Kidney tubule cell (primary cell): ENCODE measurements at places on chromosomes 1 and 21.
A peak's percentile ranks its signal among the peaks of the same experiment; 100 is the strongest.

DNA sequence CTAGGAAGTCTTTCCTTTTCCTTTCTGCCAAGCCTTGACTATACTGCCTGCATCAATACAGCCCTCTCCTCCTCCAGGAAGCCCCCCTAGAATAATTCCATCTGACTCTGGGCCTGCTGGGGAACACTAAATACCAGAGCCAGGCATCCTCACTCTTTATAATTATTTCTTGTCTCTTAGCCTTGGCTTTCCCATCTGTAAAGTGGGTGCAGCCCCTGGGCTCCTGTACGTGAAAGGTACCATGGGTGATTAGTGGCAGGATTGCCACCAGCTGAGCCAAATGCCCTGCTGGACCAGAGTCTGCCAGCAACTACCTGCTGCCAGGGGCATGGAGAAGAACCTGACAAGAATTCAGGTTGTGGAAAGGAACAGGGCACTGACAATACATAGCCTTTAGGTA lies 58.7 kb downstream of the LGR6 start:
- DNase-seq, result no peak

GRCh38 chr1:42941640-42942330 lies 16.9 kb downstream of the SLC2A1 start:
- peak; percentile 92 for DNase-seq

DNA sequence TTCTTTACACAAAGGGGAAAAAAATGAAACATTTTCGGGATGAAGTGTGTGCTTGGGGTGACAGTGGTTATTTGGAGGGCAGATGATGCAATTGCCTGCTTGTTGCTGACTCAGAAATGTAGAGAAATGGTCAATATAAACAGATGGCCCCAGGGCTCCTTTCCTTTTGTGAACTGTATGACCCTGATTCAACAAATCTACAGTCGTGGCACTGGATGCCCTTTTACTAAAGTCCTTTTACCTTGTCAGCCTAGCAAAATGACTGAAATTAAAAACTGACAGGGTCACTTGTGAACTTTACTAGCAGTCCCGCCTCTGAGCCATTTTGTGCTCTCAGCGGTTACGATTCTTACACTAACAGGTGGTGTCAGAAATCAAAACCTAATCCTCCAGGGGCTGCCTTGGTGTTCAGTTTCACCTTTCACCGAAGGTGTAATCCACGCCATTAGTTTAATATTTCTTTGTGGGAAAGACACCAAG lies 49.8 kb downstream of the GREM2 start:
- no peak for DNase-seq

GRCh38 chr1:19062258-19063029 lies 106.0 kb upstream of the IFFO2 start:
- DNase-seq, result no peak

GRCh38 chr1:47209725-47210325 lies 20.0 kb upstream of the PDZK1IP1 start:
- DNase-seq, result peak; percentile 85

DNA sequence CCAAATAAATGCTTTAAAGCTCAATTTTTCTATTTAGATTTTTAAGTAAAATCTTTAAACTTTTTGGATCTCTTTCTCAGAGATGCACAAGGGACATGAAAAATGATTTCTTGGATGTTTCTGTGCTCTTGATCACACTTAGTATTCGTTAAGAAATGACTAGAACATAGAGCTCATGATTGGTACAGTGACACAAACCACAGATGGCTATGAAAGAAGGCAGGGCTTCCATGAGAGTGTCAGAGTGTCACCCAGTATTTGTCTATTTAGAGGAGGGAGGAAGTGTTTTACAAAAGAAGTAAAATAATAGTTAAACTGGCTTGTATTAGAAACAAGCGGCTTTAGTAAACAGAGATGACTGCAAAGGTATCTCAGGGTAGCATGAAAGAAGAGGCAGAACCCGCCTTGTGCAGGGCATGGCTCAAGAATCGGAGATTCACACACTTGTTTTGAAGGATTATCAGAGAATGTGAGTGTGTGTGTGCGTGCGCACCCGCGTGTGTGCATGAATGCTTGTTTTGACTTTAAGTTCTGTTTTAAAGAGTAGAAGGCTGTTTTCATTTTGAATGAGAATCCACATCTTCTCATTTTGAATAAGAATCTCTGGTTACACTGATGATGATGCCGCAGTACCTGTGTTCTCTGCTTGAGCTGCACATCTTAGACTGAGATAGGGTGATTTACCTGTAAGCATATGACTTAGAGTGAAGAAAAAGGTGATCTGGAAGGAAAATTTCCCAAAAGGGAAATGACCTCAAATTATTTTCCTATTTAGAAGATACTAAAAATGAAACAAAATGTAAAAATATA lies 82.1 kb downstream of the VPS26C start:
- no peak for DNase-seq

DNA sequence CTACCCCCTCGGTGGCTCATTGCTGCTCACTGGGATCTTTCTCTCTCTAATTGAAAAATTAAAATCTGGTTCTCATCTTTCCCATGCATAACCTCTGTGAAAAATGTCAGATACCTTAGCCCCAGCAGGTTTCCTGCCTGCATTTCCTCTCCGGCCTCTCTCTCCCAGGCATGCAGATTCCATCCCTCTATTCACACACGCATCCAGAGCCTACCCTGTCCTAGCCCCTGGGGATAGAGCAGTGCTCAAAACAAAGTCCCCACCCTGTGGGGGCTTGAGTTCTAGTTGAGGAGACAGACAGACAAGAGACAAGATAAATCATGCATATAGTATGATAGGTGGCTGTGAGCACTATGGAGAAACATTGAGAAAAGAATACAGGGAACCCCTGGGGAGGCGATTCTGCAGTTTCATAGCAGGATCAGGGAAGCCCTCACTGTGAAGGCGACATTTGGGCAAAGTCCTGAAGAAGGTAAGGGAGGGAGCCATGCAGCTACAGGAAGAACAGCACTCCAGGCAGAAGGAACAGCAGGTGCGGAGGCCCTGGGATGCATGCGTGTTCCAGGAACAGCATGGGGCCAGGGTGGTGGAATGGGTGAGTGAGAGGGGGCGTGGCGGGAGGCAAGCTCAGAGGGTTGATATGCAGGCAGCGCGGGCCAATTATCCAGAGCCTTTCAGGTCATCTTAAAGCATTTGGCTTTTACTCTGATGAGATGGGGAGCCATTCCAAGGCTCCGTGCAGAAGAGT lies 3.5 kb upstream of the BSND start:
- no peak for DNase-seq

DNA sequence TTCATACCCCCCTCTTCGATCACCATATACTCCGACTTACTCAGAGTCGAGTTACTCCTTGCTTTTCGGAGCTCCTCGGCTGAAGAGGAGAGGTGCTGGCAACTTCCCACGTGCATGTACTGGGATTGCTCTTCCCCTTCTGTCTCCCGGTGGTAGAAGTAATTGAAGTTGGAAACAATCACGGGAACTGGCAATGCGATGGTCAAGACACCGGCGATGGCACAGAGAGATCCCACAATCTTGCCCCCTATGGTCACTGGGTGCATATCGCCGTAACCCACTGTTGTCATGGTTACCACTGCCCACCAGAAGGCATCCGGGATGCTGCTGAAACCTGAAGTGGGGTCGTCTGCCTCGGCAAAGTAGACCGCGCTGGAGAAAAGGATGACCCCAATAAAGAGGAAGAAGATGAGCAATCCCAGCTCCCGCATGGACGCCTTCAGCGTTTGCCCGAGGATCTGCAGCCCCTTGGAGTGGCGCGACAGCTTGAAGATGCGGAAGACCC lies 1.5 kb downstream of the KCNA3 start:
- DNase-seq, result no peak

DNA sequence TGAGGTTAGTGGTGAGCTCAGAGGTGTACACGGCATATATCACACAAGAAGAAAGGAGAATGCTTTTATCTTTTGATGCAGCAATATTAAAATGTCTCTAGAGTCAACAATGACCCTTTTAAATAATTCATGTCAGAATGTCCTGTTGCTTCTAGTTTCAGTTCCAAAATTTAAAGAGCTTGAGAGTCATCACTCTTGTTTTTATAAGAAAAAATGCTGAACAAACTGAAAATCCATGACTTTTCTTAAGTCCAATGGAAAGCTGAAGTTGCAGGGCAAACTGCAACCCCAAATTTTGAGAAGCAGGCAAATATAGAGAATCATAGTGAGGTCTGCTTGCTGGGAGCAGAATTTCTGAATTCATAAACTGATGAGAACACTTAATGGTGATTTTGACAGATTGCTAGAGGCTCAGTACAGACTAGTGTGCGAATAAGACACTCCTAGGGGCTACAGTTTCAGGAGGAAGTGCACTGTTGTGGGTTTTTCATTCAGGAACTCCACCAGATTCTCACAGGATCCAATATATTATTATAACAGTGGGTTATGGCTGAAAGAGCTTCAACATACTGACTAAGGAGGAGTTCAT lies 135.1 kb downstream of the CLIC6 start:
- DNase-seq, result no peak

- DNase-seq, result no peak
Observed at GRCh38 chr1:83802023-83802422, 196.9 kb downstream of the TTLL7 start.

GRCh38 chr1:30329802-30330557 lies 393.4 kb downstream of the MATN1 start:
- no peak for DNase-seq

- DNase-seq, result no peak
Observed at GRCh38 chr1:228152918-228153258, 3.2 kb downstream of the GJC2 start.

GRCh38 chr1:56788588-56788987 lies 30.6 kb downstream of the FYB2 start:
- peak; percentile 83 for DNase-seq

- DNase-seq, result no peak
Observed at GRCh38 chr1:180421614-180422013, 80.8 kb downstream of the ACBD6 start.

GRCh38 chr1:24315391-24315790 lies 3.8 kb upstream of the GRHL3 start:
- peak; percentile 71 for DNase-seq

DNA sequence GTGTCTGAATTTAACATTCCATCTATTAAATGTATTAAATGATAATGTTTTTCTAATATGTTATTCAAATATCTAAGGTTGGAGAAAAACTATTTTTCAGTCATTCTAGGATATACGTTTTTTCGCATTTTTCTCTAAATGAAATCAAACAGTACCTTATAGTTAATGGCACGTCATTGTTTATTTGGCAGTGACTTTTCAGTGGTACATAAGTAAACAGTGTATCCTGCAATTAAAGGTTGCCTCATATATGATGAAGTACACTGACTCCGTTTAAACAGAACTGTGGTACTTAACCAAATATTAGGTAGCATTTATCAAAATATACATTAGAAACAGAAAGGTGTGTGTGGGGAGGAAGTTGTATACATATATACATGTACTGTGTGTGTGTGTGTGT lies 79.2 kb downstream of the EPS15 start:
- no peak for DNase-seq

GRCh38 chr1:107935396-107936064 lies 29.4 kb downstream of the VAV3 start:
- peak; percentile 78 for DNase-seq

GRCh38 chr1:77179632-77180031 lies 39.6 kb downstream of the PIGK start:
- DNase-seq, result no peak

GRCh38 chr1:50705699-50706098 lies 254.4 kb downstream of the FAF1 start:
- DNase-seq, result no peak

GRCh38 chr1:7552402-7552801 lies 218.7 kb upstream of the VAMP3 start:
- peak; percentile 96 for DNase-seq

DNA sequence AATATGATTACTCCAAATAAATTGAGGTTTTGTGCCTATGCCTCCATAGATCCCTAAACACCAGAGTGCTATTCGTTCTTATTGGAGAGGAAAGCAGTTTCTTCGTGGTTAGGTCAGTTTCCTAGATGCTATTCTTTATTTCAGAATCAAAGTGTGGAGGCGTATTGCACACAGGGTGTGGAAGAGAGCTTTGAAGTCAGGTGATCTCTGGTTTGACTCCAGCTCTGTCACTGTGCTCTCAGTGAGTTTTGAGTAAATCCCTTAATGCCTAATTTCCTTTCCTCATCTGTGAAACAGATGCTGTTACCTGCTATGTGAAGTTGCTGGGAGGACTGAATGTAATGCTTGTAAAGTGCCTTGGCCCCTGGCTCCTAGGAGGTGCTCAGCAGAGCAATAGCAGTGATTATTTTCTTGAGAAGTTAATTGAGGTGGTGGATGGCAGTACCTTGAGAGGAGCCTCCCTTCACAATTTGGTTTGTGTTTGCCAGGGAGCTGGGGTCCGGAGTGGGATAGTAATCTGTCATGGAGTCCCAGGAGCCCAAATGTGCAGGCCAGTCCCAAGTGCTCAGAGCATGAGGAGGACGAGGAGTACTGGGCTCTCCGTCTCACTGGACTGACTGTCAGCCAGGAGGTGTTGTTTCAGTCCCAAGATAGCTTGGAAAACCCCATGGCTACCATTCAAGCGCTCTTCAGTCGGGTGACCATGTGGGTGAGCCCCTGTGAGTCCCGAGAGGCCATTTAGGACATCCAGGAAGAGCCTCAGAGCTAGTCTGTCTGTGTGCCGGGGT lies 14.9 kb downstream of the NTPCR start:
- DNase-seq, result no peak

GRCh38 chr1:233406994-233407631 lies 79.6 kb downstream of the MAP3K21 start:
- peak; percentile 40 for DNase-seq

GRCh38 chr1:220696863-220697231 lies 6.7 kb downstream of the C1orf115 start:
- peak; percentile 56 for DNase-seq

GRCh38 chr21:20459838-20460237 lies 538.4 kb upstream of the NCAM2 start:
- DNase-seq, result no peak

DNA sequence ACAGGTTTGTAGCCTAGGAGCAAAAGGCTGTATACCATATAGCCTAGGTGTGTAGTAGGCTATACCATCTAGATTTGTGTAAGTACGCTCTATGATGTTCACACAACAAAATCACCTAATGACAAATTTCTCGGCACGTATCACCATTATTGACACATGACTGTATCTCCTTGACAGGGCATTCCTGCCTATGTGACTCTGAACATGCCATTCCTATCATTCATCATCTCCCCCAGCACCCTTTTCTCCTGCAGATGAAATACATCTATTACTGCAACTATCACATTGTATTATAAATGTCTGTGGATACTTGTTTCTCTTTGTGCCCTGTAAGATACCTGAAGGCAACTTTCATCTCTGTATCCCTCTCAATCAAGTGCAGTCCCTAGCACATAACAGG lies 29.9 kb downstream of the TP53BP2 start:
- peak; percentile 80 for DNase-seq

GRCh38 chr1:32680642-32681041 lies 21.9 kb downstream of the SYNC start:
- no peak for DNase-seq

GRCh38 chr1:108671143-108671542 lies 10.2 kb upstream of the HENMT1 start:
- no peak for DNase-seq
